Common myeloid progenitor, CD34-positive (primary cell): ENCODE measurements at places on chromosomes 11 and 22.

DNA sequence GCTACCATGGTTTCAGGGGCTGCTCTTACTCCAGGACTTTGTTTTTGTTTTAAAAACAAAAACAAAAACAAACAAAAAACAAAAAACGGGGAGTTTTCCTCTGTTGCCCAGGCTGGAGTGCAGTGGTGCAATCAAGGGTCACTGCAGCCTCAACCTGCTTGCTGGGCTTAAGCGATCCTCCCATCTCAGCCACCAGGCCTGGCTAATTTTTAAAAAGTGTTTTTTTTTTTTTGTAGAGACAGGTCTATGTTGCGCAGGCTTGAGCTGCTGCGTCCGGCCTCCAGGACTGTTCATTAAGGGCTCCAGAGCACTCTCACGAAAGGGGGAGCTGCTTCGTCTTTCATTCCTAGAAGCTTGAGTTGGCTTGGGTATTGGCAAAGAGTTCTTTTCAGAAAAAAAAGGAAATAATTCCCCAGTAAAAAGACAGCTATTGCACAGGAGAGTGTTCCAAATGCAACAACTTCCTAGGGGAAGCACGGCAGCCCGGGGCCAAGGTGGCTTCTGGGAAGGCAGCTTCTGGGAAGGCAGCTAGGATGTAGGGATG, 78.5 kb downstream of the NAT10 start:
- DNase-seq, result no peak
- no peaks in the 10 kb centered on the region for H3K4me1 ChIP-seq
- H3K36me3 ChIP-seq, result no peaks in the 10 kb centered on the region
- H3K27ac ChIP-seq, result no peak overlapping the region

DNA sequence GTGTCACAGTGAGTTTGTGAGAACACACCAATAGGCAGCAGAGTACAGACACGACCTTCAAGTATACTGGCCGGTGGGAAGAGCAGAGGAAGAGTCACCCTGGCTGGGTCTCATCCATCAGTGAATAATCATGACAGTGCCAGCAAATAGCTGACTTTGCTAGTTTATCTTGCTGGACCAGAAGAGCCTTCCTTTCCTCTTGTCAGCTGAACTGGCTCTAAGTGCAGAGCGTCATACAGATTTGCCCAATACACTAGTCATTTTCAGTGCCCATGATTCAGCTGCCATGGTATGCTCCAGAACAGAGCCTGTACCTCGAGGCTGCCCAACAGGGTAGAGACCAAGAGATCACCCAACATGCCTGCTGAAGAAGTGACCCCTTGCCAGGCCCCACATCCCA, 82.9 kb upstream of the TBCEL start:
- H3K27me3 ChIP-seq, result peaks cover 9% of the 10 kb centered on the region
- no peaks in the 10 kb centered on the region for H3K36me3 ChIP-seq
- H3K27ac ChIP-seq, result no peak overlapping the region
- no peak overlapping the region for H3K4me3 ChIP-seq
- peak; percentile 23 for DNase-seq

GRCh38 chr22:27139935-27140511, 482.6 kb downstream of the MIAT start:
- DNase-seq, result no peak
- H3K36me3 ChIP-seq, result no peaks in the 10 kb centered on the region
- peaks cover 4% of the 10 kb centered on the region for H3K4me1 ChIP-seq
- no peak overlapping the region for H3K4me3 ChIP-seq

- DNase-seq, result peak; percentile 29
- peak within 1 kb of the TSS; percentile 62 for H3K4me3 ChIP-seq
- no peaks in the 10 kb centered on the region for H3K27me3 ChIP-seq
- no peak within 1 kb of the TSS for H3K27ac ChIP-seq
- peaks cover 76% of the 10 kb centered on the region for H3K4me1 ChIP-seq
- no peaks in the 10 kb centered on the region for H3K36me3 ChIP-seq
Measured at GRCh38 chr22:50529897-50530579, at the start of gene TYMP. TSS of gene TYMP (minus strand) at chr22:50530012. CDS start at chr22:50529709, 303 bp downstream.

DNA sequence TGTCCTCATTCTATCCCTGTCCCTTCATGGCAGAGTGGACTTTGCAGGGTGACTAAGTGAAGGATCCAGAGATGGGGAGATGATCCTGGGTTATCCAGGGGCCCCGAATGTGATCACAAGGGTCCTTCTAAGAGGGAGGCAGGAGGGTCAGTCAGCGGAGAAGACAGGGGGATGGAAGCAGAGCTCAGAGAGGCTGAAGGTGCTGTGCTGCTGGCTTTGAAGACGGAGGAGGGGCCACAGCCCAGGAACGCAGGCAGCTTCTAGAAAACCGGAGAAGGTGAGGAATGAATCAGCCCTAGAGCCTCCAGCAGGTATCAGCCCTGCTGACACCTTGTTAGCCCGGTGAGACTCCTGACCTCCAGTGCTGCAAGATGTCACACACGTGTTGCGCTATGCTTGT, 63.7 kb downstream of the CDKN1C start:
- H3K4me1 ChIP-seq, result no peaks in the 10 kb centered on the region
- no peak for DNase-seq
- no peaks in the 10 kb centered on the region for H3K36me3 ChIP-seq
- H3K27me3 ChIP-seq, result no peaks in the 10 kb centered on the region

DNA sequence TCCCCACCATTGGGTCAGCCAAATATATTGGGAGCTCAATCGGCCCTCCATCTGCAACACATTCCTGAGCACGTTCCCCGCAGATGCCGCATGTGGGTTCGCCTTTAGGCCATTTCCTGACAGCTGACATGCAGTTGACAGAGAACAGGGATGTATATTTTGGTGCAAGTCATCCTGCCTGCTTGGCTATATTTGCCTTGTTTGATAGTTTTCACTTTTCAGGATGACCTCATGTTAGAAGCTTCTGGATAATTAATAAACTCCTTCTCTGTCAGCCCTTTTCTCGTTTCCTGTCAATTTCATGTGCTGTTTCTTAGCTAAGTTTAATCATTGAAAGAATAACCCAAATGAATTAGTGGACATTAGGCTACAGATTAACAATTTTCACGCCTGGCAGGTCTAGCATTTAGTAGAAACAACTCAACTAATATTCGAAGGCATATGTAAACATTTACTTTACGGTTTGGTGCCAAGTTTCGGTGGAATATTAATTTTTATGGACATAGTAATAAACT, 105.8 kb upstream of the SLC5A12 start:
- no peaks in the 10 kb centered on the region for H3K36me3 ChIP-seq
- DNase-seq, result no peak
- H3K4me3 ChIP-seq, result no peak overlapping the region
- no peak overlapping the region for H3K27ac ChIP-seq
- no peaks in the 10 kb centered on the region for H3K27me3 ChIP-seq
- no peaks in the 10 kb centered on the region for H3K4me1 ChIP-seq
